ENCODE measurements at places on chromosomes 7 and 10.

DNA sequence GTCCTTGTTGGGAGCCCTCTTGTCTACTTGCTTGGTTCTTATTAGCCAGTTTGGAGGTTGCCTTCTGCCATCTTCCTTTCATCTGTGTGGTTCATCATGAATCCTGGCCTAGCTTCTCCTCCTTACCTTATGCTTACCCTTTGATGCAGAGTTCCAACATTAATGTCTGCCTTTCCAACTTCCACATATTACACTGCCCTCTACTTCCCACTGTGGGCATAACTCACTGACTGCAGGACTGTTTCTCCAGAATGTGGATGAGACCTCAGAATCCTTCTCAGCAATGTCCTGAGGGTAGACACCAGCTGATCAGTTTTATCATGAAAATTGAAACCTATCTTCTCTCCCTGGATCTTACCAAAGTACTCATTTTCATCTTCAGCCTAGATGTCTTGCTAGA lies 491.0 kb downstream of the LRMDA start:
- no peak for DNase-seq

DNA sequence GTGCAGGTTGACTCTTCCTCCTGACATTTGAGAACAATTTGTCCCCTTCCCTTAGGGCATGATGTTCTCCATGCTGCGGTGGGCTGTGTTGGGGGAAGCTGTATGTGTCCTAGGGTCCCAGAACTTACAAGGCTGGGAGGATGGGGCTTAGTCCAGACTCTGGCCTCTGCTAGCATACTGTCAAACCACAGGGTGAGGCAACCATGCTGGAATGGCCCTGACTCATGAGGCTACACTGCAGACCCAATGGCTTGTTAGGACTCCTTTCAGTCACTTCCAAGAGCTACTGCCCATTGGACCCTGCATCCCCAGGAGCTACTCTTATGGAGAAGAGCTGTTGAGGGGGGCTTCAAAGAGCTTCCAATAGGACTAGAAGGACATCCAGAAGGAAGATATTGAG lies 20.1 kb upstream of the FAM170B start:
- DNase-seq = peak; percentile 65

DNA sequence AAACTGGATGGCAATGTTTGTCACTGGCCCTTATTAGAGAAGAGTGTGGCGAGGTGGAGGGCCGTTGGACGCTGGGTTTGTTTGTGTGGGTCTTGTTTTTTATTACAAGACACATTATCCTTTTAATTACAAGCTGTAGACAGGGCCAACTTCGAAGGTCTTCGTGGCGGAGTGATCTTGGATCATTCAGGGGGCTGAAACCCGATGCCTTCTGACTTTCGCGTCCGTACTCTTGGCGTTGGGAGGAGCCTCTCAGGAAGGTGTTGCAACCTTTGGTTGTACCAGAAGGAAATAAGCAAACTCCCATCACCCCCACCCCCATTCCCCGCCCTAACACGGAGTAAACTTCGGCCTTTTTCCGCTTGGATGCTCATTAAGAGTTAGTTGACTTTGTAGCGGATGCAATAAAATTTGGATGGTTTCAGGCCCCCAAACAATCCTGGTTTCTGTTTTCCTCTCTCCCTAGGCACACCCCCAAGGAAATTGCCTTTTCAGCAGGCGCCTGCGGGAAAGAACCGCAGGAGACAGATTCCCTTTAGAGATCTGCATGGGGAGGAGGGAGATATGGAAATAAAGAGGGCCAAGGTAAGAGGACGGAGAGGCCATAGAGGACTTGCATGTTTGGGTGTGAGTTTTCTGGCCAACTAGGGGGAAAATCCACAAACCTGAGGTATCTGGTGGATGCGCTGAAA lies 294.5 kb upstream of the NFE2L3 start:
- DNase-seq = no peak

DNA sequence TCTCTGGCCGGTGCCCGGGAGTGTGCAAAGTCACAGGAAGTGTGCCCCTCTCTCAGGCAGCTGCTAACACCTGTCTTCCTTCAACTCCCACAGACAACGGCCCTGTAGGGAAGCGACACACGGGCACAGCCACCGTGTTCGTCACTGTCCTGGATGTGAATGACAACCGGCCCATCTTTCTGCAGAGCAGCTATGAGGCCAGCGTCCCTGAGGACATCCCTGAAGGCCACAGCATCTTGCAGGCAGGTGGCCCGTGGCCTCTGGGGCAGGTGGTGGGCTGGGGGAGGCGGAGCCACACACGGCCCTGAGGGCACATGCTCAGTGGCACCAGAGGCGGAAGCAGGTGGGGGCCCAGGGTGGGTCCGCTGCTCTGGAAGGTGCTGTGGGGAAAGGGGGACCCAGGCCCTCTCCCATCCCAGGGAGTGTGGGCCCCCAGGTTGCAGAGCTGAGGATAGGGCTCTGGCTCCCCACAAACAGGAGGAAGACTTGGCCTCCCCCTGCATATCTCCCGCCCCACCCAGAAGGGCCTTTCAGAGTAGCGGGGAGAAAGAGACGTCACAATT lies 6.9 kb downstream of the C10orf105 start:
- DNase-seq = no peak

DNA sequence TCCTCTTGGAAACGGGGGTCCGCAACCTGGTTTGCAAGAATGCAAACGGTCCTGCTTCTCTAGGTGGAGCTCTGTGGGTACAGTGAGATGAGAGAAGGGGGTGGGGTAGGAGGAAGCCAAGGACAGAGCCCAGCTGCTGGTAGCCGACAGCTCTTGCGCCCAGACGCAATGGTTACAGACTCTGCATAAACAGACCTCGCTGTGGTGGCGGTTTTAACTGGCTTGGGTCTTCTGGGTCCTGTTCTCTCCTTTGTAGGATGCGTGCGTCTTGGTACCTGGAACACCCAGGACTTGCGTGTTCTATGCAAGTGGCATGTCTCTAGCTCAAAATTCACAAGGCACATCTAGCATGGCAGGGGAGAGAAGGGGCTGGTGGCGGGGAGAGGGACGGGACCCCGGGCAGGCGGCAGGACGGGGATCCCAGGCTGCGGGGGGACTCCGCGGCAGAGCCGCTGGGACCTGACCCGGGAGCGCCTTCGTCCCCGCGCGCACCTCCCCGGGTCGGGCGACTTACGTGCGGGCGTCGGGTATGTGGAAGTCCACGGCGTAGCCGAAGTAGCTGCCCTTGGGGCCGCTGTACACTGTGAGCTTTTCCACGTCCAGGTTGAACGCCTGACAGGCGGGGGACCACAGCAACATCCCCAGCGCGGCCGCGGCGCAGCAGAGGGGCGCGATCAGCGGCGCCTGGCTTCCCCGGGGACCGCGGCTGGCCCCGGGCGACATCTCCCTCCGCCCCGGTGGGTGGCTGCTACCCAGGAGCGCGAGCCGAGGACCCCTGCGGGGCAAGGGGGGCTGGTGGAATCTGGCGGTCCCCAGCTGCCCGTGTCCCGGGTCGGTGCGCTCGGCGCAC lies 448 bp downstream of the ITGA8 start:
- peak; percentile 36 for DNase-seq

GRCh38 chr7:116598278-116598677 lies 73.4 kb downstream of the CAV1 start:
- peak; percentile 34 for DNase-seq

DNA sequence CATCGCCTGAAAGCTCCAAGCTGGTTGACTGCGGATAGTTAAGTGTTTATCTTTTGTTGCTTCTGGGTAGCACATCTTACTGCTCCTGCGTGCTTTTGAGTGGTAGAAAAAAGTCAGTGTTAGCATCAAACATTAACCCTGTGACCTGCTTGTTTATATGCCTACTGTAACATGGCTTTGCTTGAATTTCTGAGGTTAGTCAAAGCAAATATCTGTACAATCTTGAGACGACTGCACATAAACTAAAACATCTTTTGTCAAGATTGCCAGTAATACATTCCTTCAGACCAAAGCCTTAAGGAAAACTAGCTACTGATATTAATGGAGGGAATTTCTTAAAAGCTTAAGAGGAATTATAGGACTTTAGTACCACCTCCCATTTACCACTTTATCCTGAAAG lies 163.7 kb downstream of the BAMBI start:
- DNase-seq = no peak

- no peak for DNase-seq
These were observed 106.1 kb downstream of the CRPPA start for GRCh38 chr7:16315280-16315679.

DNA sequence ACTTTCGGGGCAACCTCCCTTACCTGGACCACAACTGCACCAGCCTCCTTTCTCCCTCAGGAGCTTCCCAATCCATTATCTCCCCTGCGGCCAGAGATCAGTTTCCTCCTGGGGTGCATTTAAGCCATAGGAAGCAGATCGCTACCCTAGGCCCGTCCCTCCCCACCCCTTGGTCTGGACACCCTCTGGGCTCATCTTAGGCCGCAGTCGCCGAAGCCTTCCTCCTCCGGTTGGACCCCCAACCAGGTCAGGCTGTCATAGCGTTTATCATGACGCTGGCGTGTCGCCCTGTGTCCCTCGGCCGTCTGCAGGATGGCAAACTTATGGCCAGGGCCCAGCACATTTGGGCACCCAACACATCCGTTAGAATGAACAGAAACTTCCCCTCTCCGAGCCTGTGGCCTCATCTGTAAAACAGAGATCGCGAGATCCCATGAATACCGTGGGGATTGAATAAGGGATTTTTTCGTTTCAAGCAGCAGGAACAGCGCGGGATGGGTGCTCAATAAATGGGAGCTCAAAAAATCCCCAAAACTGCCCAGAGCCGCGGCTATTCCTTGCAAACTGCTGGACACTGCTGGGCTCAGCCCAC lies 669 bp upstream of the AP5Z1 start:
- DNase-seq = peak; percentile 84

DNA sequence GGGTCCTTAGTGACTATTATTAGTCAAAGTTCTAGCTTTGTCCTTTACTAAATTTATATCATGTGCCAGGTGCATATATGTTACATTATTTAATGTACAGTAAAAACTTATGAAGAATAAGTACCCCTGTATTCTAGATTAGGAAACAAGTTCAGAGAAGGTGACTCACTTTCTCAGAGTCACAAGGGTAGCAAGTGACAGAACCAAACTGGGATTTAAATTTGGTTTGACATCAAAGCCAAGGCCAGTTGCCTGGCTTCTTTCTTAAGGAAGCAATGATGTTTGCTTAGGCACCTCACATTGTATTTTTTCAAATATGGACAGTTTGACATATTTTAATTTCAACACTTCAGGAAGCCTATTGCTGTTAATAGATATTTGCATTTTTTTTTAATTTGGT lies 2.5 kb downstream of the LSM8 start:
- DNase-seq = no peak

GRCh38 chr7:89232-90019 lies 102.9 kb upstream of the FAM20C start:
- peak; percentile 80 for DNase-seq

DNA sequence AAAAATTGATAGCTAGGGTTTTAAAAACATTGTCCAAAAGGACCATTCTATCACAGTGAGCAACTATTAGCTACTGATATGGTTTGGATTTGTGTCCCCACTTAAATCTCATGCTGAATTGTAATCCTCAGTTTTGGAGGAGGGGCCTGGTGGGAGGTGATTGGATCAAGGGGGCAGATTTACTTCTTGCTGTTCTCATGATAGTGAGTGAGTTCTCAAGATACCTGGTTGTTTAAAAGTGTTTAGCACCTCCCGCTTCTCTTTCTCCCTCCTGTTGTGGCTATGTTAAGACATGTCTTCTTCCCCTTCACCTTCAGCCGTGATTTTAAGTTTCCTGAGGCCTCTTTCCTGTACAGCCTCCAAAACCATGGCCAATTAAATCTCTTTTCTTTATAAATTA lies 500.4 kb upstream of the POT1 start:
- no peak for DNase-seq

DNA sequence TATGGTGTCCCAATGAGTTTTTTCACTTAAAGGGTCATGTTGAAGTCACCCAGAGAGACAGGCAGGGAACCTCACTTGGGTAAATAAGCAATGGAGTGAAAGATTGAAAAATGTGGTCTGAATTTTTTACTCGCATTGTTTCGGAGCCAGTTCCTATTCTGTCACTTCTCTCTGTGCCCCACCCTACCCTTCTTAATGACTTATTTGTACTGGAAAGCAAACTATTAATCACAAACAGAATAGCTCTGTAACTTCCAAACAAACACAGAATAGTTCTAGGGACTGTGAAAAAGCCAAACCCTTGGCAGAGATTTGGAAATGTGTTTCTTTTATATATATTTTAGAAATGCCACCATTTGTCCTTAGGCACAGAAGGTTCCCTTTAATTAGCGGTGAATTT lies 76.0 kb downstream of the LRMDA start:
- DNase-seq = no peak

GRCh38 chr7:79504607-79505389 lies 51.3 kb upstream of the MAGI2 start:
- no peak for DNase-seq

DNA sequence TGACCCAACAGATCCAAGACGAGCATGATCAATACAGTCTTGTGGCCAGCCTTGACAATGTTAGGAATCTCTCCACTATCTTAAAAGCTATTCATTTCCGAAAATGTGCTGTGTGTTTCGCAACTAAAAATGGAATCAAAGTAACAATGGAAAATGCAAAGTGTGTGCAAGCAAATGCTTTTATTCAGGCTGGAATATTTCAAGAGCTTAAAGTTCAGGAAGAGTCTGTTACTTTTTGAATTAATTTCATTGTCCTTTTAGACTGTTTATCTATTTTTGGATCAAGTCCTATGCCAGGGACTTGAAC lies 24.3 kb upstream of the TIAL1 start:
- DNase-seq = no peak

DNA sequence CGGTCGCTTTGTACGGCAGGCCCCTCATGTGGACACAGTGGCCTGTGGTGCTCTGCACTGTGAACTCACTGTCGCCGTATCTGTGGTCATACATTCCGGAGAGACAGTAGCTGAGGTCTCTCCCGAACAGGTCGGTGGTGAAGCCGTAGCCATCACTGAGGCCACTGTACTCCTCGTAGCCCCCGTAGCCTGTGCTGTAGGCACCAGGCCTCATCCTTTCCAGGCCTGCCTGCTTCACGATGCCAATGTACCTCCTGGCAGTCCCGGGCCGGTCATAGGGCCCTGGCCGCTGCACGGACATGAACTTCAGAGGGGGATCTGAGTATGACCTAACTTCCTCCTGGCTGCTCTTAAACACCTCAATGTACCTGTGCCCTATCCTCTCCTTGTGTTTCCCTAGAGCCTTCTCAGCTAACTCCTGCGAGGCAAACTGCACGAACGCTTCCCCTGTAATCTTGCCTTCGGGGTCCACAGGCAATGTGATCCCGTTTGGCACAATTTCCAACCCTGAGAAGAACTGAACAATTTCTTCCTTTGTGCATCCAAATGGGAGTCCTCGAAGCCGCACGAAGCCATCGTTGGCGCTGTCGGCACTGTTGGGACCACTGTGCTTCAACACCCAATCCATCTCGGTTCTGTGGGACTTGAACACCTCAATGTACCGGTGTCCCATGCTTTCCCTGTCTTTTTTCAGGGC lies 15.7 kb downstream of the FXYD4 start:
- DNase-seq = no peak

Measured in AG08396 (cell line).